ENCODE measurements at places on chromosomes 6 and 20. TPM values are rescaled to one million over a fixed set of nuclear protein-coding genes. Genes with fewer than 3 reads are reported as not detected.
A peak's percentile ranks its signal among the peaks of the same experiment; 100 is the strongest.

DNA sequence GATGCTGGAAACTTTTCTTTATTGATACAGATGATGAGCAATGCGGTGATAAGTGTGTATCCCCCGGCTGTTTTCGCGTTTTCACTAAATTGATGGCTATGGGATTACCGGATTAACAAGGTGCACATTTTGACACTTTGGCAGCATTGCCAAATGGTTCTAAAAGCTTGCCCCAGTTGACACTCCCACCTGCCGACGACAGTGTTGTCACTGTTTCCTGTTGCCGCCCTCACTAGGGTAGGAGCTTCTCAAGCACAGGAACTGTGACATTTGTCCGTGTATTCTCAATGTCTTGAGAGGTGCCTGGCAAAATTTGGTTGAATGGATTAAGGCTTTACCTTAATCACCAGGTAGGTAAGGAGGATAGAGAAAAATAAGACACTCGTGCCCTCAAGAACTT, 9.8 kb upstream of the MAPK13 start:
- DNase-seq = no peak

Gene MAP7
- polyA plus RNA-seq = 49.5 TPM

DNA sequence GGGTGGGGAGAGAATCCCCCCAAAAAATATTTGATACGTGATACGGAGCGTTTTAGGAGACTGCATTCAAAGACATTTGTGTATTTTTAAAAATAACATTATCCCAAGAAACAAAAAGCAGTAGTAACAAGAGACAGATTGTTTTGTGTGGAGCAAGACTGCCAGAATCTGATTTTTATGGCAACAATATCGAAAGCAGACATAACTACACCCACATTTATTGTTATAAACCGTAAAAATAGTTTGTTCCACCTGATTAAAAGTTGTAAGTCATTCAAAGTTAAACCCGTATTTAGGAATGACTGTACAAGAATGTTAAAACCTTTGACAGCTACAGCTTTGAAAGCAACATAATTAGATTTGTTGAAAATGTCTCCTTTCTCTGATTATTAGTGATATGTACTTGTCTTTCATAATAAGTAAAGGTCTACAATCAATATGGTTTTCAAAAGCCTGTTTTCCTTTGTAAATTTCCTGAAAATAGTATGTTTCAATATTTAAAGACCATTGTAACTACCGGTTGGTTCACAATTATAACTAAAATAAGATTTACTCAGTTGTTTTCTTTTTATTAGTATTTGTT, 2.7 kb downstream of the EYA4 start:
- no peak for DNase-seq

- peak; percentile 49 for DNase-seq
Observed at GRCh38 chr6:137233911-137234863, 15.0 kb upstream of the IFNGR1 start.

Gene SEL1L2
- polyA plus RNA-seq = not detected

GRCh38 chr6:166056637-166057036, 111.0 kb downstream of the TBXT start:
- DNase-seq = no peak

DNA sequence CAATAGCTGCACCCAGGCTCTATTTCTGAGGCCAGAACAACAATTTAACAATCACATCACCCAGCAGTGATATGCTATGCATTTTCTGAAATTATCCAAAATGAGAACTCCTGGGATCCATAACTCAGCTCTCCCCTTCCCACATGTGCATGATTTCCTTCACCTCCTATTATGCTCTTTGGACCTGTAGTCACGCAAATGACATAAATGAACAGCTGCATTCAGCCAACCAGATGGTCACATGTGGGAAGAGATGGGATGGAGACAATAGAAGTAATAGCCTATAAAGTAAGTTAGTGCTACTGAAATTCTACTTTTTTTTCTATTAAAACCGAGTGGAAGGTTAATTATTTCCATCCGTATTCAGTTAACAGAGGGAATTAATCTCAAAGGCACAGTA, 662.1 kb upstream of the ID4 start:
- no peak for DNase-seq

Gene EYS
- polyA plus RNA-seq = not detected

DNA sequence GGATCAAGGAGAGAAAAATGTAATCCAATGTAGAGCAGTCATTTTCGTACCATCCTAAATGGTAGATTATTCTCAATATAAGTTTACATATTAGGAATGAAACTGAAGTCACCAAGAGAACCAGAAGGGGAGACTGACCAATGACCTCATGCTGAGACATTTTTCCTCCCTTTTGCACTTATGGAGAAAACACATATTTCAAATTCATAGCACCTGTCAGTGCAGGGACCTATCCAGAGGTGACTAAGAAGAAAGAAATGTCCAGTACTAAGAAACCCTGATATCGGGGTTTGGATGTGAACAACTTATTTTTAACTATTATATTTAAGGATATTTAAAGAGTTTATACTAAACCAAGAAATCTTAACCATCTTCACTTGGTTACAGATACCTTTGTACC, 16.6 kb upstream of the LYRM2 start:
- DNase-seq = no peak

Gene LBP
- polyA plus RNA-seq = 1.0 TPM

Gene AVP
- not detected for polyA plus RNA-seq

DNA sequence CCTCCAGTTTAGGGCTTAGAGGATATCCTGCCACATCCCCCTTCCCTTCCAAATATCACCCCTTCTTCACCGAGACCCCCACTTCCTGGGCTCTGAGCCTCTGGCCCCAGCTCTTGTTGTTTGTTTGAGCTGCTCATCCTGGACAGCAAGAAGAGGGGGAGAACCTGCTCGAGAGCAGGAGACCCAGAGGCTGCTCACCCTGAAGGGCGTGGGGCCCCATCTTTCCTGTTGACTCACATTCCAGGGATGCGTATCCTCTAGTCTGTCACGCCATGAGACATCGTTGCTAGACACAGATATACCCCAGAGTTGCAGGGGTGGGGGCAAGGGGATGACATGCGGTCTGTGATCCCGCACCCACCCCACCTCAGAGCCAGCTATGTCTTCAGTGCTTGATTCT, 5.7 kb upstream of the TNXB start:
- no peak for DNase-seq

DNA sequence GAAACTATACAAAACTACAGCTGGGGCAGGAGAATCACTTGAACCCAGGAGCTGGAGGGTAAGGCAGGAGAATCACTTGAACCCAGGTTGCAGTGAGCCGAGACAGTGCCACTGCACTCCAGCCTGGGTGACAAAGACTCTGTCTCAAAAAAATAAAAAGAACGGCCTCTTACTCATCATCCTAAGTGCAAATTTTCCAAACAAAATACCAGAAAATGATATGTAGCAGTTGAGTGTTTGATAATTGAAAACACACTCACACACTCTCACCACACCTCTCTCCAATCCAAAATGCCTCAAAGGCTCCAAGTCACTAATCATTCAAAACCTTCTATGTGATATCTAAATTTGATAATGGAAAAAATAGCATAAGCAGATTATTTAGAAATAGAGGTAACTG, 198.6 kb upstream of the SHLD1 start:
- no peak for DNase-seq

GRCh38 chr6:1724616-1725015, 114.9 kb downstream of the FOXC1 start:
- DNase-seq = peak; percentile 62

All from A549 (cell line).